ENCODE measurements at places on chromosomes 11 and 22.
A peak's percentile ranks its signal among the peaks of the same experiment; 100 is the strongest.

DNA sequence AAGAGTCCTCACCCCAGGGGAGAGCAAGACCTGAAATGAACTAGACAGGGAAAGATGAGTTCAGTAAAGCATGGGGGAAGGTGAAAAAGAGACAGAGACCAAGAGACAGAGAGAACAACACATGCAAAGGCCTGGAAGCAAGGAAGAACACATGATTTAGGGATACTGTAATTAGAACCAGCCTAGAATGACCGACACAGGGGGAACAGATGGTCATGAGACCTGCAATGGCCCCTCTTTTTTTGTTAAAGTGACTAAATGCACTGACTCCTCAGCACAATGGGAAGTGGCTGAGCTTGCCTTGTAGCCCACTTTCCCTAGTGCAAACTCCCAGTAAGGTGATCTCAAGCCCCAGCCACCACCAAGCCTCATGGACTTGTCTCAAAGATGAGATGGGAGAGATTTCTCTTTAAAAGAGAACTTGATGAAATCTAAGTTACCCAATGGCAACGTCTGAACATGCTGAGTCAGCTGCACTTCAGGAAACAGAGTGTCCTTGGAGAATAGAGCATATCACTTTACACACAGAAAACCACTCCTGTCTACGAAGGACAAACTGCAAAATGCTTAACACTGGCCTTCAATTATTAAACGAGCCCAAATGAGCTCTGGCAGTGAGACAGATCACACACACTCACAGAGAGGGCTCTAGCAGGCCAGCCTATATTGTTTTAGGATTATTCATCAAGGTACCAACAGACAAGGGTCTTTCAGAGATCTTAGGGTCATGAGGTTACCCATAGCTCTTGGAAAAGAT, 91.0 kb downstream of the SERGEF start:
- peak; percentile 4 for DNase-seq

- no peak for DNase-seq
These were observed 13.4 kb downstream of the ZP1 start for GRCh38 chr11:60880643-60881282.

- no peak for DNase-seq
These were observed 6.9 kb downstream of the TST start for GRCh38 chr22:37012262-37012904.

GRCh38 chr11:43992834-43993637, 50.6 kb downstream of the C11orf96 start:
- no peak for DNase-seq

GRCh38 chr22:36238373-36239149, 766 bp downstream of the APOL2 start:
- no peak for DNase-seq

GRCh38 chr22:37267135-37267587, 15.1 kb upstream of the CYTH4 start:
- no peak for DNase-seq

- no peak for DNase-seq
These were observed 124.3 kb upstream of the TTC12 start for GRCh38 chr11:113189909-113190667.

DNA sequence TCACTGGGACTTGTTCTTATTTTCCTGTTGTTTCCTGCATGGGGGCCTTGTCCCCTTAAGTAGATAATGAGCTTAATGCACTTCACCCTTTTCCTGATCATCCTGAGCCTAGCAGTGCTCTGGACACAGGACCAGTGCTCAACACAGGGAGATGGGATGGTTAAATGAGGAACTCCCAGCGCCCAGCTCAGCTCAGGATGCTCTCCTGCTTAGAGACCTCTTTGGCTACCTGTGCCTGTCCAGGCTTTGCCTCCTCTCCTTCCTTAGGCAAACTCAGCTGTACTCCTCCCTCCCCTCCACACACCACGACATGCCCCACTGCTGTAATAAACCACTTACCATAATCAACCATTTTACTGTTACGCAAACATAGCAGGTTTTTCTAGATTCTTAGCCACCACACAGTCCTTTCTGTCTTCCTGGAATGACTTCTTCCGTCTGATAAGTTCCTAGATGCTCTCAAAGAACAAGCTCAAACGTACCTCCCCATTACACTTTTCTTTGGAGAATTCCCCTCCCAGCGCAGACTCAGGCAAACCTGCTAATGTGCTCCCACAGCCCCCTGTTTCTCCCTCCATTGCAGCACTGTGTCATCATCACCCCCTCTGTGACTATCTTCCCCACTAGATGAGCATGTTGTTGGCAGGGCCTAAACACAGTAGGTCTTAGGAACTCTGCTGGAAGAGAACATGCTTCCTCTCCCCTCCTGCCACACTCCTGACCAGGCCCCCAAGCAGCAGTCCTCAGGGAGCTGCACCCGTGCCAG, 113.6 kb downstream of the MICAL2 start:
- no peak for DNase-seq

DNA sequence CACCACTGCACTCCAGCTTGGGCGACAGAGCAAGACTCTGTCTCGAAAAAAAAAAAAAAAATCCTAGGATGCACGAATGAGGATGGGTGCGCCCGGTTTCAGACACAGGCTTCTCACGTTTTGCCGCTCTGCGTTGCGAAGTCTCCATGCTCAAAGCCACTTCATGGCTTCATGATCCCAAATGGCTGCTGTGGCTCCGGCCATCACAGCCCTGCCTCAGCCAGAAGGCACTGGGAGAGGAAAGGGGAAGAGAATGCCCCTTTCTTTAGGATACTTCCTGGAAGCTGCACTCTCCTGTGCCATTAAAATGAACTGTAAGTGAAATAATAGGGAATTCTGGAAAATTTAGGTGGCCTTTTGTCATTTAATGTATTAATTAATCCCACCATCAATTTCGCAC, 116.4 kb upstream of the ANO1 start:
- no peak for DNase-seq

- DNase-seq = no peak
These were observed 84.5 kb downstream of the CEP164 start for GRCh38 chr11:117412176-117412575.

- no peak for DNase-seq
These were observed 1323.8 kb downstream of the BRD1 start for GRCh38 chr22:48503876-48504275.

- no peak for DNase-seq
These were observed 2.6 kb downstream of the GDPD5 start for GRCh38 chr11:75523189-75523588.

- DNase-seq = no peak
These were observed 109.6 kb downstream of the SCN3B start for GRCh38 chr11:123544631-123545375.

GRCh38 chr22:48863965-48864528, 963.6 kb downstream of the BRD1 start:
- DNase-seq = no peak

- no peak for DNase-seq
These were observed 728 bp downstream of the CTTN start for GRCh38 chr11:70398834-70399680.

- DNase-seq = no peak
These were observed 7.2 kb downstream of the MICALL1 start for GRCh38 chr22:37913233-37913721.

All from non-pigmented ciliary epithelial cell (primary cell).